ENCODE measurements at places on chromosomes 11 and 22. TPM values are rescaled to one million over a fixed set of nuclear protein-coding genes. Genes with fewer than 3 reads are reported as not detected.

GRCh38 chr11:68321293-68322051 lies 9.1 kb downstream of the LRP5 start:
- DNase-seq, result no peak

DNA sequence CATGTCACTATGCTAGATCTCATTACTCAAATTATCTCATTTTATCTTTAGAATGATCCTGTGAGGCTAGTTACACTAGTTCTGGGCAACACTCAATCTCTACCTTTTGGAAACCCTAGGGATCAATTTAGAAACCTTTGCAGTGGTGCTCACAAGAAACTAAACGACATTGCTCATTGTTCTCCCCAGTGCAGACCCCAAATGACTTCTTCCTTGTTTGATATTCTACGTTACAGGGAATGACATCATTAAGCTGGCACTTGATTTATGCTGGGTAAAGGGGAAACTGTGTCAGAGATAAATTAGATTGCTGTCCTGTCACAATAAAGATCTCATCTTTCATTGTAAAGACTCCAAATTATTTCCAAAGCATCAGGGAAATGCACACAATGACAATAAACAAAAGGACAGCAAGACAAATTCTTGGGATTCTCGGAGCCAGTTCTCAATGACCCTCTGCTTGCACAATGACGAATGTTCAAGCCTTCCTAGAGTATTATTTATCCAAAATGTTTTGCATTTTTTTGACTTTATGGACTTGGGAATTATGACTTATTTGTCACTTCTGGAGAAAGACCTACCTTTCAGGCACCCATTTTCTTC lies 1121.8 kb upstream of the TENM4 start:
- DNase-seq, result no peak

DNA sequence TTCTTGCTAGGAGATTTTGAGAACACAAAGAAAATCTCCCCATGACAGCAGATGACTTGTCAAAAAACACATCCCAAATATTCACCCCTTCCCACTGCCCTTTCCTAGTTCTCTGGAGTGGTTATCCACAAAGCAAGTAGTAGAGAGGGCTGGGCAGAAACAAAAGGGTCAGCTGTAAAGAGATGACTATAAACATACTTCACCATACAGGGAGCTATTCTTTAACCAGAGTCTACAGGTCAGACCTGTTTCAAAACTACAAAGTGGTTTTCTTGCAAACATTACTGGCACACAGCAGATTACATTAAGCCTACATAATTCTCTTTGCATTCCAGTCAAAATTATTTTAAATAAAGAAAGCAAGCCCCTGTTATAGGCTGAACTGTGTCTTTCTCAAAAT lies 47.7 kb upstream of the NFRKB start:
- DNase-seq, result peak; percentile 65

DNA sequence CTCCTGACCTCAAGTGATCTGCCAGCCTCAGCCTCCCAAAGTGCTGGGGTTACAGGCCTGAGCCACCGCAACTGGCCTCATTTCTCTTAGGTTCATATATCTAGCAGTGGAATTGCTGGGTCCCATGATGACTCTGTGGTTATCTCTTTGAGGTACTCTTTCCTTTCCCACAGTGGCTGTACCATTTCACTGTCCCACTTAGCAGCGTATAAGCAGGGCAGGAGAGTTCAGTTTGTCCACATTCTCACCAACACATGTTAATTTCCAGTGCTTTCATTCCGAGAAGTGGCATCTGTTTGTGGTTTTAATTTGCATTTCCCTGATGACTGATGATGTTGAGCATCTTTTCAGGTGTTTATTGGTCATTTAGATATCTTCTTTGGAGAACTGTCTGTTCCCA lies 16.4 kb downstream of the PRR5 start:
- DNase-seq, result no peak

DNA sequence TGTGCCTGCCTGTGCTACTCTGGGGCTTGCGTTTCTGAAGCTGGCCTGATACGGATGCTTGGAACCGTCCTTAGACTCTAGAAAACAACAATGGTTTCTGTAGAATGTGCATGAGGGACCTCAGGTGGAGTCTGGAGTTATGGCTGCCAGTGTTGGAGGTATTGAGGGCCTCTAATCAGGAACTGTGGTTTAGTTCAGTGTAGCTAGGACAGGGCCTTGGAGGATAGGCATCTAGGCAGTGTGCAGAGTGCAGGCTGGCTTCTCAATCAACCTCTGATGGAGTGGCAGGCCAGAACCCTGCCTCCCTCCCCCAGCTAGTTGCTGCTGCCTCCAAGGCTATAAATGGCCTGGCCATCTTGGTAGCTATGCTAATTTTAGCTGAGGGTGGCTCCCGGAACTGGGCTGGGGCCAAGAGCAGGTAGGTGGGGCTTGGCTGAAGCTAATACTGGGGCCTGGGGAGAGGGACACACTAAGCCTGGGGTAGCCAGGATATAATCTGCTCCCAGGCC lies 4.0 kb downstream of the STIM1 start:
- no peak for DNase-seq

- no peak for DNase-seq
Observed at GRCh38 chr11:110989428-110990133, 255.9 kb upstream of the POU2AF2 start.

GRCh38 chr22:42323971-42324370 lies 53.5 kb upstream of the TCF20 start:
- DNase-seq, result no peak

GRCh38 chr22:28769394-28770085 lies 3.0 kb upstream of the CCDC117 start:
- no peak for DNase-seq

GRCh38 chr11:2342981-2343380 lies 34.1 kb upstream of the CD81 start:
- DNase-seq, result no peak

DNA sequence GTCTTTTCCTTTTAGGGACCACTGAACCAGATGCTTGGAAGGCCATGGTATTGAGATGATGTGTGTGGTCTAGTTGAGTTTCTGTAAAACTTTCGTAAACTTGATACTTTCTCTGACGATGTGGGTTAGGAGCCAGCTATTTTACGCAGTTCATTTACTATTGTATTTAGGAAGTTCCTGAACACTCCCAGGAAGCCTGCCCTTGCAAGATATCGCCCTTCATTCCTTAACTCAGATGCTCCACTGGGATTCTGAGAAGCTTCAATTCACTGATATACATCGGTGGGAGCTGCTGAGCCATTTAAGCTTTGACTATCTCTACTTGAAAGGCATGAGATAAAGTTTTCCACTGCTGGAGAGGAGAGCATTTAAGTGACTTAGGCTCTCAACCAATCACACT lies 121.3 kb downstream of the CSNK2A3 start:
- no peak for DNase-seq

GRCh38 chr11:125069796-125070195 lies 6.7 kb downstream of the SLC37A2 start:
- DNase-seq, result no peak

DNA sequence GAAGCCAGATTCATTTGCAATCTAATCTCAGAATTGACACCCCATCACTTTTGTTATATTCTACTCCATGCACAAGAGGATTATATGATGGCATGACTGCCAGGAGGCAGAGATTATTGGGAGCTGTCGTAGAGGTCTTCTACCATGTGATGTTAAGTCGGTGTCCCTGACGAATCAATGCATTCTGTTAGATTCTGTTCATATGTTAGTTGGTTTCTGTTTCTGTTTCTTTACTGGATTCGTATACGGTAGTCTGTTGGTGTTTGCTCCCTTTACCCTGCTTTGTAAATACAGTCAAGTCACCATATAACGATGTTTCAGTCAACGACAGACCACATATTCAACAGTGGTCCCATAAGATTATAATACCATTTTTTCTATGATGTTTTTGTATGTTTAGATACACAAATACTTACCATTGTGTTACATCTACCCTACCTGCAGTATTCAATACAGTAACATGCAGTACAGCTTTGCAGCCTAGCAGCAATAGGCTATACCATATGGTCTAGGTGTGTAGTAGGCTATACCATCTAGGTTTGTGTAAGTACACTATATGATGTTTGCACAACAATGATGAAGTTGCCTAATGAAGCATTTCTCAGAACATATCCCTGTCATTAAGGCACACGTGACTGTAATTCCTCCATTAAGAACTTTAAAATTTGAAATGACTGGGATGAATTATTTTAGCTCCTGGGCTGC lies 22.8 kb upstream of the RASSF10 start:
- DNase-seq, result peak; percentile 53

- DNase-seq, result no peak
Observed at GRCh38 chr11:8863838-8864237, 47.2 kb upstream of the AKIP1 start.

- DNase-seq, result peak; percentile 34
Observed at GRCh38 chr22:19174106-19175025, 4.2 kb downstream of the SLC25A1 start.

DNA sequence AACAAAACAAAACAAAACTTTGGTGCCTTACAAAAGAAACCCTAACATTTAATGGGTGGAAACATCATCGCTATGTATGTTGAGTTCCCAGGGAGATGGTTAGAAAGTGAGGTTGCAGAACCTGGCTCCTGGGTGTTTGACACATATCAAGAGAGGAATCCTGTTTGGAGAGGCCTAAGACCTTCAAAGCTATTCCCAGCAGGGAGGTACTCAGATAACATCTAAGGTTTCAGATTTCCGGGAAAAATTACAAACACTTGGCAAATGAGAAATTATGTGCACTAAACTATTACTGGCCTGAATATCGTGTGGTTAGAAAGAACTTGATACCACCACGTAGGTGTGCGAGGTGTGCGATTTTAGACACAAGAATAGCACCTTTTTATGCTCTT lies 18.5 kb downstream of the TRIM5 start:
- DNase-seq, result no peak

DNA sequence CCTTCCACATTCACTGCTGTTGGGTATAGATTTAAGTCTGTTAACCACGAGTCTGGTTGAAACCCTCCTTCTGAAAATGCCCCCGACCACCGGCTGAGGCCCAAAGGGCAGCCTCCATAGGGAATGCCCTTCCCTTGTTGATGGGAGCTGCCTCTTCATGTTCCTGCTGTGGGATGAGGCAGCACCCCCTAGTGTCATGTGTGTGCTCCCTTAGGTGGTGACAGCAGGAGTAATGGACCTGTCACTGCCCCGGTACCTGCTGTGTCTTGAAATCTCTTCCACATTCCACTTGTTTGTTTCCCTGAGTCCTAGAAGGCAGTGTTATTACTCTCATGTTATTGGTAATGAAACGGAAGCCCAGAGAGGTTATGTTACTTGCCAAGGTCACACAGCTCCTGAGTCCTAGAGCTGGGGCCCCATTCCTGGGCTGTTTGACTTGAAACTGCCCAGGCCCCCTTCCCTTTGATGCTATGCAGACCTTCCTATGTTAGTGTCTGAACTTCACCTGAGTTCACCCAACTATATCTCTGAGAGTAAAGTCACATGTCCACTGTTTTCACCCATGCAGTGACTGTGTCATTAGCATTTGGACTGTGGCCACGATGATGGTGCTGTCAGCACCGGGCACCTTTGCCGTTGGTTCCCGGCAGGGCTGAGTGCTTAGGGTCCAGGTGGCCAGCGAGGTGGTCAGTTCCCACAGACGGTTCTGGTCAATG lies 234.3 kb downstream of the TBC1D22A start:
- peak; percentile 28 for DNase-seq

- DNase-seq, result no peak
Observed at GRCh38 chr11:790721-791564, 1.1 kb upstream of the CEND1 start.

DNA sequence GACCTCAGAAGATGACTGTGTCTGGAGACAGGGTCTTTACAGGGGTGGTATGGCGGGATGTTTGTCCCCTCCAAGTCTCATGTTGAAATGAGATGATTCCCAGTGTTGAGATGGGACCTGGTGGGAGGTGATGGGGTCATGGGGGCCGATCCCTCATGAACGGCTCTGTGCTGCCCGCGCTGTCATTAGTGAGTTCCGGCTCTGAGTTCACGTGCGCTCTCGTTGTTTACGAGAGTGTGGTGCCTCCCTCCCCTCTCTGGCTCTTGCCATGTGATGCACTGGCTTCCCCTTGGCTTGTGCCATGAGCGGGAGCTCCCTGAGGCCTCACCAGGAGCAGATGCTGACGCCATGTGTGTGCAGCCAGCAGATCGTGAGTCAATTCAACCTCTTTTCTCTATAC lies 830.8 kb downstream of the TBC1D22A start:
- no peak for DNase-seq

- DNase-seq, result no peak
Observed at GRCh38 chr11:15801616-15802015, 554.7 kb downstream of the SOX6 start.

DNA sequence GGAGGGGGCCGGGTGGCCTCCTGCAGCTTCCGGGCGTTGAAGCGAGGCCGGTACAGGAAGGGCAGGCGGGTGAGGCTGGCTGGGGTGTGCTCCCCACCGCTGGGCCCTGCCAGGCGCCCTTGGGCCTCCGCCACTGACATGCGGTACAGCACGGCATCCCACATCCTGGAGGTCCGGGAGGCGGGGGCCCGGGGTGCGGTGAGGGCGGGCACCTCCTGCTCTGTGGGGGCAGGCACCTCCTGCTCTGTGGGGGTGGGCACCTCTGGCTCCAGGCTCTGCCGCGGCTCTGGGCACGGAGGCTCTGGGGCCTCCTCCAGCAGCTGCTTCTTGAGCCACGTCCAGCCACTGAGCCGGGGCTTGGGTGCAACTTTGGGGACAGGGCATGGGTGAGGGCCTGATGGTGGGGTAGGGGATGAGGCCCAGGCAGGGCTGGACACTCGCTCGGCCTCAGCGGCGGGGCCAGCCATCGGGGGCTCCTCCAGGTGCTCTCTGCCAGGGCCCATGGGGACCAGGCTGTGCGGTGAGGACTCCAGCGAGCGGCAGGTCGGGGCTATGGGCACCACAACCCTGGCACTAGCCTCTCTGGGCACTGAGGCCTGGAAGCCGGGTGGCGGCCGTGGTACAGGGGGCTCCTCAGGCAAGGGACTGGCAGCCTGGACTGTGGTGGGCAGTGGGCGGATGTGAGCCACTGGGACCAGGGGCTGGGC lies 2.3 kb downstream of the PRR33 start:
- peak; percentile 8 for DNase-seq

DNA sequence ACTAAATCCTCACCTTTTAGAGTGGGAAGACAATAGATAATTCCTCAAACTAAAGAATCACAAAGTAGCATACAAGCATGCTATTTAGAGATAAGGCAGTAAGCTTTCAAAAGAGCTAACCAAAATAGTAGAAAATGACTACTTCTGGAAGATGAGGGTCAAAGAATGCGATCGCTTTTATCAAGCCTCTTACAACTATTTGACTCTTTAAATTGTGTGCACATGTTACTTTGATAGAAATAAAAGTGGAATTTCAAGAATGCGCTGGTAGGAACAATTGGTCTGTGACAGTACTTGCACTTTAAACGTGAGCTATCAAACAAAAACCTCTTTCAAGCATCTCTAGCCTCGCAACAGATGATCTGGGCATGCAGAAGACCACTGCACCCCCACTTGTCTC lies 97.3 kb downstream of the COMMD9 start:
- no peak for DNase-seq

GRCh38 chr11:88105951-88106350 lies 69.3 kb downstream of the RAB38 start:
- no peak for DNase-seq

- DNase-seq, result no peak
Observed at GRCh38 chr11:74937696-74938475, 11.0 kb downstream of the XRRA1 start.

Gene RNF169
- polyA plus RNA-seq, result 3.7 TPM

Gene PRCP
- 7.8 TPM for polyA plus RNA-seq

Gene DEFB131B
- not detected for polyA plus RNA-seq

Gene C1QTNF4
- 1.3 TPM for polyA plus RNA-seq

Gene XKR3
- not detected for polyA plus RNA-seq

Gene PMM1
- 122 TPM for polyA plus RNA-seq

Gene DNAJB7
- polyA plus RNA-seq, result 1.6 TPM

Gene RFPL3
- polyA plus RNA-seq, result not detected

Gene HTR3A
- polyA plus RNA-seq, result 0.06 TPM

Gene DSCAML1
- not detected for polyA plus RNA-seq
